NCI-H1417 treated with DMSO at 0.1 percent for 48 hours (cell line): ENCODE measurements at places on chromosomes 16 and 17.

DNA sequence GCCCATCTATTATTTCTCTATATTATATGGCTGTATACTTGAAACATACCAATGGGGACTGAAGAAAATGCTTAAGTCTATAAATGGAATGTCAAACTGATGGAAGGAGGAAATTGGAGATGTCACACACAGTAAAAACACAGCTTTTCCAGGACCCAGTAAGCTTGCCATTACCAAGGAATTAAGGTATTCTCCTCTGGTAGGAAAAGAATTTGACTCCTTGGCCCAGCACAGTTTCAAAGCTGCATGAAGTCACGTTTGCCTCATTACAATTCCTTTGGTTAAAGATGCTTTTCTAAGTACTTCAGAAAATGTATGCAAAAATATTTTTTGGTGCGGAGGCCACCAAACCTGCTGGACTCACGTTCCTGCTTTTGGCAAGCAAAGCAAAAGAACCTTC, 48.5 kb downstream of the CDH13 start:
- DNase-seq = no peak

DNA sequence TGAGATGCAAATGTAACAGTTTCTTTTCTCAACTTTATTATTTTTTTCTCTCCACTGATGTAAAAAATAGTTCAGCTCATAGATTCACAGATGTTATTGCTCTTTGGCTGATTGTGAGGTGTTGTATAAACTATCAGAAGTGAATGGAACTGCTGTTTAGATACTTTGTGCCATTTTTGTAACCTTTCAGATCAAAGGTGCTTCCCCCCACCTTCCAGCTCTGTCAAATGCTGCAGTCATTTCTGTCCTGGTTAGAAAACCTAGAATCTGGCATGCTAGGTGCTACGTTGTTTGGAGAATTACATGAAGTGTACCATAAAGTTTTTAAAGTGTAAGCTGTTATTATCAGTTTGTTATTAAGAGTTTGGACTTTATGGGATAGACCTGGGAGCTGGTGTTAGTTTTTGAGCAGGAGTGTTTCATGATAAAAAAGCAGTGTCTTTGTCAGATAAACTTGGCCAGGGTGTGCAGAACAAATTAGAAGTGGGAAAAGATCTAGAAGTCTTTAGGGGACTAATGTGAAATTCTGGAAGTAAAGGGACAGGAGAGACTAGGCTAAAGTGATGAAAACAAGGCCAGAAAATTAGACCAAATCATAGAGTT, 1.8 kb upstream of the WIPI1 start:
- DNase-seq = no peak

- DNase-seq = peak; percentile 73
Measured at GRCh38 chr16:30927789-30928378, 4.5 kb downstream of the FBXL19 start.

GRCh38 chr17:7822126-7822525, 11.9 kb upstream of the KDM6B start:
- no peak for DNase-seq

DNA sequence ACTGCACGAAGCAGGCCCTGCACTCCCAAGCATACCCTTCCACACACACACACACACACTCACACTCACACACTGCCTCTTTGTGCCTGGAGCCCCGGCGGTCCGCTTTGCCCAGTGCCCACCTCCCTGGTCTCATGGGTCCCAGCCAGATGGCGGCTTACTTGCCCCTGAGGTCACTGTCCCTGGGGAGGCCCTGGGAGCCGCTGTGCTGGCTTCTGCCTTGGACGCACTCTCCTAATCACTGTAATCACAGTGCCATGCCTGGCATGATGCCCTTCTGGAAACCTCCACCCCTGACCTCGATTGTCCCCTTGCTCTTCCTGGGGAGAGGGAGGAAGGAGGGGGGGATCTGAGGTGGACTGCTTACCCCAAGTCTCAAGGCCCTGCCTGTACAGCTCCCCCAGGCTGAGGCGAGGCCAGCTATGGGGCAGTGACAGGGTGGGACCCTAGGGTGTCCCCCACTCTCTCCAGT, 36.0 kb downstream of the ARHGAP23 start:
- no peak for DNase-seq

DNA sequence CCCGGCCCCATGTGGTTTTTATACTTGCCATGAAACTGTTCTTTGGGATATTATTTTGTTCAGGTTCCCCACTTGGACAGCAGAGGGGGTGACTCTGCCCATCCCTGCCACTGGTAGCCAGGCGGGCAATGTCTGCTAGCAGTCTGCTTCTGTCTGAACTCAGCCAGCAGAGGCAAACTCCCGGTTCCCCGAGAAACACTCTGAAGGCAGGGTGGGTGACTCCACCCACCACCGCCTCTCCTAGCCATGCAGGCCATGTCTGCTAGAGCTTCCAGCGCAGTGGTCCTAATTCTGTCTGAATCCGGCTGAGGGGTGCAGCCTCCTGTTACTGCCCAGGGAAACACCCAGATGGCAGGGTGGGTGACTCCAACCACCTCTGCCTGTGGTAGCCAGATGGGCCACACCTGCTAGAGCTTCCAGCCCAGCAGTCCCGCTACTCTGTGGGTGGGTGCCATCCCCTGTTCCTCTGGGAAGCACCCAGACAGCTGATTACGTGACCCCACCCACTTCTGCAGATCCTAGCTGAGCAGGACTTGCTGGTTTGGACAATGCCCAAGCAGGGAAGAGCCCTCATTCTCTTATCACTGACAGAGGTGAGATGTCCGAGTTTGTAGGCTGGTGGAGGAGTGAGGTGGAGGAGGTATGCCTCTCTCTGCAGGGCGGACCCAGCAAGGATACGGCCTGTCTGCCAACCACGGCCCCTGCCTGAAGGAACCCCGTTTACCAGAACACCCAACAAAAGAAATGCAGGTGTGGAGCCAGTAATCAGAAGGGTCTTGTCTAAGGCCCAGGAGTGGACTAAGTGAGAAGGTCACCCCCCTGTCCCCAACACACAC, 22.4 kb downstream of the NLRP1 start:
- DNase-seq = no peak

DNA sequence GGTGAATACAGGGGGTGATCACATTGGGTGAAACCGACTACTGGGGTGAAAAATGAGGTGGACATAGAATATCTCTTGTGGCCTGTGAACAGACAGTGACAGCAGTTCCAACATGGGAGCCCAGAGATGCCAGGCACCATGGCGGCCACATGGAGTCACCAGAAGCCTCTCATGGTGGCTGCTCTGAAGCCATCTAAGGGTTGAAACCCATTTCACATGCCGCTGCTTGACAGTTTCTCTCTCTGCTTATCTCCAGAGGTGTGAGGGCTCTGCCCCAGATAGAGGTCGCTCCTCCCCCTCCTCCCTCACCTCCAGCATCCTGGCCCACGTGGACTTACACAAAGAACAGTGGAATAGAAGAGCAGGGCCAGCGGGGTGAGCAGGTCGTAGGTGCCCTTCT, 37.9 kb upstream of the PIK3R6 start:
- DNase-seq = no peak

DNA sequence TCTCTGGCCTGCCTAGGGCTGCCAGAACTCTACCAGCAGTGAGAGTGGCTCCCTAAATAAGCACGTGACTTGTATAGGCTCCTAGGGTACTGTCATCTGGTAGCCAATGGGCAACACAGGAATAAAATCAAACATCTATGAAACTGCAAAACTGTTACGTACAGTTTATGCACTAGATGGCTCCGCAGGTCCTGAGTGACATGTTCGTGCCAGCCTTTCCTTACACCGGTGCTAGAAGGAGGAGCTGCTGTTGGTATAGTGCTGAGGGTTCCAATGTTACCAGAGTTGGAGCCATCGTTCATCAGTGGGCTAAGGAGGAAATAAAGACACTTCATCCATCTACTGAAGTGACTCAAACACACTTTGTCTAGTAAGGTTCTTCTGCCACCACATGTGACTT, 63.2 kb upstream of the TRAP1 start:
- no peak for DNase-seq

DNA sequence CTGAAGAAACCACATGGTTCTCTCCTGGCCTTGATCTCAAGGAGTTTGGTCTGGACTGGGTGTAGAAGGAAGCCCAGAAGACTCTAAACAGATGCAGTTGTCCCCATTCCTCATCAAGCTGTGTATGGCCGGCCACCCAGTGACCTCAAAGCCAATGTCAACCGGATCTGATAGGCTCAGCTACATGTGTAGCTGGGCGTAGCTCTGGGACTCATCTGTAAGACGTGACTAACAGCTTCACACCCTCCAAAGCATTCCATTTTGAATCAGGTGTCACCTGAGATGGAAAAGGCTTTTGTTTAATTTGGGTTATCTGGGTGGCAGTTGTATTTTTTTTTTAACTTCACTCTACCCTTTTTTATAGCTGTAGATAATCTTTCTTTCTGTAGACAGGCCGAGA, 130.4 kb downstream of the ABCC12 start:
- DNase-seq = no peak

DNA sequence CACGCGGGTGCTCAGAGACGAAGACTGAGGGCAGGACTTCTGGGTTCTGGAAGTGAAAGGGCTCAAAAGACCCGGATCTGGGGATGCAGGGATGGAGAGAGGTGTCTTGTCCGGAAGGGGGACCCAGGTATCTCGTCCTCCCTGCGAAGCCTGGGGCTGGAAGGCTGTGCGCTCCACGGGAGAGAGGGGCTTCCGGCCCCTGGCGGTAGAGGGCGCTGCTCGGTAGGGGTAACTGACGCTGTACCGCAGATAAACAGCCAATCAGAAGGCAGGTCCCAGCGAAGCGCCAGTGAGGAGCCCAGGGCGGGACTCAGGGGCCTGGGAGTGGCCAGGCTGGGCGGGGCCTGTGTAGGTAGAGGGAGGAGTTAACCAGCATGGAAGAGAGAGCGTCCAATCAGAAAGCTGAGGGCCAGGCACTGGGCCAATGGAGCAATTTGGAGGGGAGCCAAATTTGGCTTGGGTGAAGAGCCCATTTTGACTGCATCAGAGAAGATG, 804 bp downstream of the TGFB1I1 start:
- no peak for DNase-seq

DNA sequence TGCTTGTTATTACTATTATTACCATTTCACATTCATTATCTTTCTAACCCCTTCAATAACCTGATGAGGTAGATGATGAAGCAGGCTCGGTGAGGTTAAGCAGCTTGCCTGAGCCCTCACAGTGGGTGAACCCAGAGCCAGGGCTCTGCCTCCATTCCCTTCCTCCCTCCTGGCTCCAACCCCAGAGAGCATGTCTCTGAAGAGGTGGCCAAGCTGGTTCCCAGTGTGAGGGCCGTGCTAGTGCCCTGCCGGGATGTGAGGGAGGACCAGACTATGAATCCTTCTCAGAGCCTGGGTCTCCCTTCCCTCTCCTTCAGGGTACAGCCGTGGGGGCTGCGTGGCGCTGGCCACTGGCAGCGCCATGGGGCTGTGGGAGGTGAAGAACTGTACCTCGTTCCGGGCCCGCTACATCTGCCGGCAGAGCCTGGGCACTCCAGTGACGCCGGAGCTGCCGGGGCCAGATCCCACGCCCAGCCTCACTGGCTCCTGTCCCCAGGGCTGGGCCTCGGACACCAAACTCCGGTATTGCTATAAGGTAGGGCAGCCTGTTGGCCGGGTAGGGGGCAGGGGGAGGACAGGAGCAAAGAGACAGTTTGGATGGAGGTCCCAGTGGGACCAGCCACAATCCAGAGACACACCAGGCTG, 49.6 kb downstream of the MRC2 start:
- DNase-seq = no peak

DNA sequence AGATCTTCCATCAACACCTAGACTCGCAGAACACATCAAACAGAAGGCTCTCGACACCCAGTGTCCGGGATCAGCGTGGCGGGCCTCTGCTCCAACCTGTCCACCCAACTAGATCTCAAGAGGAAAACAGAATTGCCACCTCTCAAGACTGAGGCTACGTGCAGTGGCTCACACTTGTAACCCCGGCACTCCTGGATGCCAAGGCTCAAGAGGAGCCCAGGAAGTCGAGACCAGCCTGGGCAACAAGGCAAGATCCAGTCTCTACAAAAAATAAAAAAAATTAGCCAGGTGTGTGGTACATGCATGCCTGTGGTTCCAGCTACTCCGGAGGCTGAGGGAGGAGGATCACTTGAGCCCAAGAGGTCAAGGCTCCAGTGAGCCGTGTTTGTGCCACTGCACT, 132.6 kb downstream of the ZFHX3 start:
- DNase-seq = no peak

DNA sequence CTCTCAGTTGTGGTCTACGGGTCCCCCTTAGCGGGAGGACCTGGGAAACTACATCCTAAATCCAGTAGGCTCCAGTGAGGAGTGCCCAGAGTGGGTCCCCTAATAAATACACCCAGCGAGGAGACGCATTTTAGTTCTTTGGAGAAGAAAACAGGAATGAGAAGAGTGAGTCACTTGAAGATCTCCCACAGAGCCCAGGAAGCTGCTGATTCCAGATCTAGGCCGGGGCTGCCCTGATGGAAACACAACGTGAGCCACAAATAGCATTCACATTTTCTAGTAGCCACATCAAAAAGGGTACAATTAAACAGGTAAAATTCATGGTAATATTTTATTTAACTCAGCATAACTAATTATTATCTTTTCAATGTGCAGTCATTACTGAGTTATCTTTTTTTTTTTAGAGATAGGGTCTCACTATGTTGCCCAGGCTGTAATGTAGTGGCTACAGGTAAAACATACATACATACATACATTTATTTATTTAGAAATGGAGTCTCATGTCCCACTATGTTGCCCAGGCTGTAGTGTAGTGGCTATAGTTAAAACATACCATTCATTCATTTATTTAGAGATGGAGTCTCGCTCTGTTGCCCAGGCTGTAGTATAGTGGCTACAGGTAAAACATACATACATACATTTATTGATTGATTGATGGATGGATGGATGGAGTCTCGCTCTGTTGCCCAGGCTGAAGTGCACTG, 21.5 kb downstream of the FBXO31 start:
- no peak for DNase-seq
